ENCODE measurements at places on chromosomes 11 and 22.

GRCh38 chr11:67393437-67393836 lies 1.7 kb downstream of the RAD9A start:
- no peak for DNase-seq

DNA sequence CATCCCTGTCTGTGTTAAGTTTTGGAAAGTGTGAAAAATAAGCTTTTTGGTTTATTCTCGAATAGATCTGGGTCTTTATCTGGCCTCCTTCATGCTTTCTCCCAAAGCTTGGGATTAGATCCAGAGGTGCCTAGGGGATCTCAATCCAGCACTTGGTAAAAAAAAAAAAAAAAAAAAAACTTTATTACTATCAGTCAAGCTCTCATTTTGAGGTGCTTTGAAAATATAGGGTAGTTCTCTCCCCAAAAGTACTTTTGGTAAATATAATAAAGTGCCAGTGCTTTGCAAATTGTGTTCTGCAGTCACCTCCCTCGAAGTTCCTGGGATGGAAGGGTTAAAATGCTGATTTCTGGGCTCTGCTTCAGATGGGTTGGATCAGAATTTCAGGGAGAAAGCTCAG lies 15.5 kb upstream of the CEP295 start:
- DNase-seq: no peak

- no peak for DNase-seq
Observed at GRCh38 chr11:85089654-85090053, 537.5 kb downstream of the DLG2 start.

- no peak for DNase-seq
Observed at GRCh38 chr11:95088946-95089619, 563 bp upstream of the ENDOD1 start.

DNA sequence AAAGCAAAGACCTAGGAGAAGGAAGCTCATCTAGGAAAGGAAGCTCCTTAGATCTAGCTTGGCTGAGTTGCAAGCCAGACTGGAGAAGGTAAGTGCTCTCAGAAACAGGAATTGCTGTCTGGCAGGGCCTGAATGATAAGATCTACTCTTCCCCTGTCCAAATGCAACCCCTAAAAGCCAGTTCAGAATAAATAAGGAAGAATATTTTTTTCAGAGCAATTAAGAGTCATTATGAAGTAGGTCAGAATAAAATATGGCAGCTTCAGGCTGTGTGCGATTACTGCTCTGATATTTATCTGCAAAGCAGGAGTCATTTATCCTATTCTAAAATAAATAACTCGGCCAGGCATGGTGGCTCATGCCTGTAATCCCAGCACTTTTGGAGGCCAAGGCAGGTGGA lies 82.1 kb downstream of the PIWIL4 start:
- no peak for DNase-seq

GRCh38 chr11:8228231-8228630 lies 35.4 kb downstream of the LMO1 start:
- DNase-seq: no peak

Measured in GM12892 (cell line).